ENCODE measurements at places on chromosomes 5 and 9.

- DNase-seq, result no peak
Measured at GRCh38 chr9:78009186-78009585, 22.4 kb downstream of the GNAQ start.

DNA sequence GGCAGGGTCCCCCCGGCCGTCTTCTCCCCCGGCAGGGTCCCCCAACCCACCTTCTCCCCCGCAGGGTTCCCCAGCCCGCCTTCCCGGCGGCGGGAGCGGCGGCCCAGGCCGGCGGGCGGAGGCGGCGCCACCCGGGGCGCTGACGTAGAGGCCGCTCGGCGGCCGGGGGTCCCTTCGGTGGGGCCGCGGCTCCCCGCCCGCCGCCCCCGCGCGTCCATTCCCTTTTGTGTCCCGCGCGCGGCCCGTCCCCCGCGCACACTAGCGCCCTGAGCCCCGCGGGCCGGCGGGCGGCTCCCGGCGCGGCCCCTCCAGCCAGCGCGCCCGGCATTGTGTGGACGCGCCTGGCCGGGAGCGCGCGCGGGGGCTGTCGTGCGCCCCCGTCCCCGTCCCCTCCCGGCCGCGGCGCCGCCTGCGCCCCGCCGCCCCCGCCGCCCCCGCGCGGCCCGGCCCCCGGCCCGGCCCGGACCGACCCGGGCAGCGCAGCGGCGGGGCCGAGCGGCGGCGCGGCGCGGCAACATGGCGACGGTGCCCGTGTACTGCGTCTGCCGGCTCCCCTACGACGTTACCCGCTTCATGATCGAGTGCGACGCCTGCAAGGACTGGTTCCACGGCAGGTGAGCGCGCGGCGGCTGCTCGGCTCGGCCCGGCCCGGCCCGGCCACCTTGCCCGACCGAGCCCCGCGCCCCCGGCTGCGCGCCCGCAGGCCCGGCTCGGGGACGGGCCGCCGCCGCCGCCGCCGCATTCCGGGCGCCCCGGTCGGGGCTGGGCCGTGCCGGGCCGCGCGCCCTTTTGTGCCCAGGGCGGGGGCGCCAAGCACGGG is at the start of gene PHF2:
TSS of gene PHF2 (plus strand) at position 327 of the 820 bp plus-strand sequence. CDS start at position 517, 190 bp downstream.
- no peak for DNase-seq

DNA sequence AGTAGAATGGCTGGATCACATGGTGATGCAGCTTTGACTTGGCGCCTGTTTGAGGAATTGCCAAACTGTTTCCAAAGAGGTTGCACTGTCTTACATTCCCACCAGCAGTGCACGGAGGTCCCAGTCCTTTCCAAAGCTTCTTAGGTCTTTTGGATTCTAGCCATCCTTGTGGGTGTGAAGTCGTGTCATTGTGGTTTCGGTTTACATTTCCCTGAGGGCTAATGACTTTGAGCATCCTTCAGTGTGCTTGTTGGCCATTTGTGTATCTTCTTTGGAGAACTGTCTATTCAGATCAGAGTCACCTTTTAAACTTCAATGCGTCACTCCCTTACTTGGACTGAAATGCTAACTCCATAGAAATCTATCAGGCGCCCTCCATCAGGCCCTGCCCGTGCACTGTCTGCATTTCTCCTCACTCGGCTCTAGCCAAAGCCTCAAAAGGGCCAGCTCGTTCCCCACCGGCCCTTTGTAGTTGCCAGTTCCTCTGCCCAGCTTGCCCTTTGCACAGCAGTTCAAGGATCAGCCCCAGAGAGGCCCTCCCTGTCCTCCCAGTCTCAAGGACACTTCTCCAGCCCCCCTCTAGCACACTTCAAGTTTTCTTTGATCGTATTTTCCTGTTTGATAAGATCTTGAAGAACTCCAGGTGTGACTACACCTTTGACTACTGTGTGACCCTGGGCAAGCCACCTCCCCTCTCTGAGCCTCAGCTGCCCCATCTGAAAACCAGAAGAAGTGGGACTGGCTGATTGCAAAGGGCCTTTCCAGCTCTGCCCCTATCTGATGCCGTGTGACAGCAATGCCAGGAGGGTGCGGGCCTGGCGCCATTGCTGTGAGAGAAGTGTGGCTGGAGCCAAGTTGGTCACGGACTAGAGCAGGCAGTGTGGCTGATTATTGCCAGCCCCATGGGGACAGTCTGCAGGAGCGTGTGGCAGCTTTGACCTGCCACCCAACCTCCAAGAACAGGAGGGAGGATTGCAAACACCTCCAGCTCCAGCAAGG is 5.6 kb downstream of the HRH2 start:
- DNase-seq, result no peak

- no peak for DNase-seq
Measured at GRCh38 chr5:180090769-180091546, 19.4 kb upstream of the RNF130 start.

GRCh38 chr5:109218818-109219217 is 191.0 kb downstream of the PJA2 start:
- DNase-seq, result no peak

DNA sequence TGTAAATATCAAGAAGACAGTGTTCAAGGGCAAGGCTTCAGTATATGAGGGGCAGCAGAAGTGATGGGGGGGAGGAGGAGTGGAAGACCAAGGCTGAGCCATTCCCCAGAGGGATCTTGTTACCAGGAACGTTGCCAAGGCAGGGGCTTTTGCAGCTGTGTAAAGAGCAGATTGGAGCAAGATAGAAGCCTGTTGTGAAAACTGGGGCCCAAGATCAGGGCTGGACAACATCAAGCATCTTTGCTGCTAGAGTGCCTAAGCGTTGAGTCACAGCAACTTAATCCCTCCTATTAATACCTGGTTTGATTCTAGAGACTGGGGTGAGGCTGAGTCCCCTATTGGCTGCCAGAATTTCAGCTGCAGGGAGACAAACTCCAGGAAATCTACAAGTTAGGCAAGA is 18.4 kb upstream of the ERCC6L2 start:
- no peak for DNase-seq

DNA sequence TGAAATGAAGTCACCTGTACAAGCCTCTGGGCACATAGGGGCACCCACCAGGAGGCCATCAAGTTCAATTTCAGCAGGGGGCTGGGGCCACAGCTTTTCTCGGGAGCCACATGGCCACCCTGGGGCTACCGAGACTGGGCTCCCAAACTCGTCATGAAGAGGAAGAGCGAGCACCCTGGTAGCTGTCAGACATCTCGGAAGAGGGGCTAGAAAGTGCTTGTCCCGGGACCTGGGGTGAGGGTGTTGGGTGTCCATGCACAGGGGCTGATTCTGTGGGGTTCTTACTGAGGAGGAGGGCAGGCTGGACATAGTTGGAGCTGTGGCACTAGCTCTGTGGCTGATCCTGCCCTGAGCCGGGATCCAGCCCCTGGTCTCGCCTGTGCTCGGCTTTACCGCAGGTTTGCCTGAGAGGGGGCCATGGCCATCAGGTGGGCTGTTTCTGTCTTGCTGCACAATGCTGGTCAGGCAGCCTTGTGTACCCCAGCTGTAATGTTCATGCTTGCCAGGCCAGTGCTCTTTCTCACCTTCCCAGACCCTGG is 70.3 kb downstream of the PHF2 start:
- DNase-seq, result no peak

DNA sequence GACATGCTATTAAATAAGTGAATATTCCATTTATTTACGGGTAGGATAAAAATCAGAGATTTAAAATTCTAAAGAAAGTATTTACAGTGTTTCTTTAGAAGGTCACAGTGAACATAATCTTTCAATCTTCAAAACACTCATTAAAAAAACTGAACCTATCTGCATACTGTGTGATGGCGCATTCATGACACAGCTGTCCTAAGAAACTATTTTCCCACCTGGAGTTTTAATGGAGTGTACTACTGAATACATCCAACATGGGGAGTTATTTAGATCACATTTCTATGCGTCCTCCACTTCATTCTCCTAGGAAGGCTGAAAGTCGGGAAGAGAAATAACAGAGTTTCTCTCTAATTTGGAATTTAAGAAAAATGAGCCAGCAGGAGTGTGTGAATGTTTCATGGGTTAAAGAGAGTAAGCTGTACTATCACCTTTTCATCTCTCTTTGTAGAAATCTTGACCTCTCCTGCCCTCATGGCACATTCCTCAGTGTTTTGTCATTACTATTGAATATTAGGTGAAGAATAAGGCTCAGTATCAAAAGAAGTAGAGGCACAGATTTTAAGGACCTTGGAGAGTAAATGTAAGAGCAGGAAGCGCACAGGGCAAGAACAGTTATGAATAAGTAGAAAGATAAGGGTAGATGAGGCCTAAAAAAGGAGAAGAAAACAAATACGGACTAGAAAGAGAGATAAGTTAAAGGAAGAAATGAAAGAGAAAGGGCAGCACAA is 551.2 kb upstream of the TUSC1 start:
- DNase-seq, result no peak

- no peak for DNase-seq
Measured at GRCh38 chr9:134525070-134525815, 116.4 kb upstream of the COL5A1 start.

- DNase-seq, result no peak
Measured at GRCh38 chr5:56175488-56175887, 57.6 kb downstream of the ANKRD55 start.

DNA sequence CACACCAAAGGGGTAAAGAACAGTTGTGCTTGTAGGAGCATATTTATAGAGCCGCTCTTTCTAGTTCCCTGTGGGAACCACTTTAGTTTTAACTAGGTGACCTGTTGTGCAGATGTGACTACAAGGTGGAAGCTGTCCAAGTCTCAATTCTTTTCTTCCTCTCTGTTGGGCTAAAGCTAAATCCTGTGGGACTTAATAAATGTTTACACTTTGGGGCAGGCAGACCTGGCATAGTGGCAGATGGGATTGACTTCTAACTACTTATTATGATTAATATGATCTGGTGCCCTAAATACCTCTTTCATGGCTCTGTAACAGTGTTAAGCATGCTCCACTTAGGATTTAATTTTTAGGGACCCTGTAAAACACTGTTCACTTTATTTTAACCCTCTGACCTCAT is 265.3 kb downstream of the KCTD16 start:
- no peak for DNase-seq

- DNase-seq, result no peak
Measured at GRCh38 chr5:166354332-166354731, 1937.1 kb upstream of the WWC1 start.

DNA sequence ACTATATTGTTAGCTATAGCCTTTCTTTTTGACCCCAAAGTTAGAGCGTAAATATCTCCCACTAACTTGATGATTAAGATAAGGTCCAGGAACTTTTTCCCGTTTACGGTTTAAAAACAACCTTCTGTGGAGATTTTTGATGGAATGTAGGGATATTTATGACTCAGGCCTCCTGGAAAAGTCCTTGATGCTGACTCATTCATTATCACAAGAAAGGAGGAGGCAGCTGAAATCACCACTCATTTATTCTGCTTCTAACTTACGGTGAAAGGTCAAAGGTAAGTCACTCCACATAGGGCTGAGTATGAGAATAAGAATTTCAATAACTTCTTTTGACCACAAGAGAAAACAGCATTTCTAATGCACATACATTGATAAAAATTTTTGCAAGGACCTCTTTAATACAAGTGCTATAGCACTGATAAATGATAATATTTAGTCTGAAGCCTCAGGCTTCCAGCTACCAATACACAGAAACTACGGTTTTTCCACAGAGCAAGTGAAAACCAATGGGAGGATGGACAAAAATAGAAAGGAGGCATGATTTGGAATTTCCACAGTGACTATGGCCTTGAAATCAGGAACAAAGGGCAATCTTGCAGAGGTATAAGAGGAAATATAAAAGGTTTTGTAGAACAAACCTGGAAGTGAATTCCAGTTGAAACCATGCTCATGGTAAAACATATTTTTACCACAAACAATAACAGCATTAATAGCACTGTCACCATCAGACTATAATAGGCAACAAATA is 146.5 kb downstream of the PPP2R2B start:
- DNase-seq, result no peak

DNA sequence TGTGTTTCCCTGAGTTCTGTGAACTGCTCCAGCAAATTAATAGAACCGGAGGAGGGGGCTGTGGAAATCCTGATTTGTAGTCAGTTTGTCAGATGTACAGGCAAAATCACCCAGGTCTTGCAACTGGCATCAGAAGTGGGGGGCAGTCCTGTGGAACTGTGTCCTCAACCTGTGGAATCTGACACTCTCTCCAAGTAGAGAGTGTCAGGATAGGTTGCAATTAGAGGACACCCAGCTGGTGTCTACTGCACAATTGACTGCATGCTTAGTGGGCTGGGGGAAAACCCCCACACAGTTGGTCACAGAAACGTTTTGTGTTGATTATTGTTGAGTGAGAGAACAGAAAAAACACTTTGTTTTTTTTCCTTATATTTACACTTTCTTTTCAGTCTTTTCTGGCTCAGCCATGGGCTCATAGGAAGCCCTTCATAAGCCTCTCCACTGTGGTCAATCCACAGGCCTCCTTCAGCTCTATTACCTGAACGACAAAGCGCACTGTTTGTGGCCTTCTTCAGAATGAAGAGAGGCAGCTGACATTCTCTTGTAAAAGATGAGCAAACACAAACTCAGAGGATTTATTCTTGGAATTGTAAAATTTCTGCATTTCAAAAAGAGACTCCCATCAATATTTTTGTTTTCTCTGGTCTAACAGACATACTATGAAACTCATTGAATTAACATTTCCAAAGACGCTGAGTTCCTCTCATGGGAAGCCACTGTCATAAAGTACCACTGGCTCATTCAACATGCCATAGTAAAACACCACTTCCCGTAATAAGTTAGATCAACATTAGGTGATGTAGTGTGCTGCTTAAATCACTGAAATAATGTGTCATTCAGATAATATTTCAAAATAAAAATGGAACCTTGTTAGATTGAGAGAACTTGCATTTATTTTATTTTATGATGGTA is 348.9 kb upstream of the RFX3 start:
- DNase-seq, result no peak

GRCh38 chr5:69034898-69035297 is 58.9 kb upstream of the SLC30A5 start:
- DNase-seq, result no peak

DNA sequence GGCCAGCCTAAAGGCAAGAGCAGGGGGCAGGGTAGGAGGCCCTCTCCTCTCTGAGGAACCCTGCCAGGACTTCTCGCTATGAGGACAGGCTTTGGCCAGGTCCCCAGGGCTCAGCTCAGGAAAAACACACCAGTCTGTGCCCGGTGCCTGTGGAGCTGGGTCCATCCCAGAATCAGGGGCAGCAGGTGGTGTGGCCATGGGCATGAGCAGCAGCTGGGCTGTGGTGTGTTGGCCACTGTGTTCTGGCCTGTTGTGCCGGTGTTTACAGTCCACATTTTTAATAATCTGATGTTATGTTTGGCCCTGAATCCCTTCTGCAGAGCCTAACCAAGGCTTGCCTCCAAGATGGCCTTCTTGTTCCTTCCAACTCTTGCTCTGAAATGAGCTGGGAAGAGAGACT is 77.0 kb downstream of the FGF18 start:
- DNase-seq, result no peak

GRCh38 chr9:136470792-136471469 is 11.9 kb downstream of the SEC16A start:
- DNase-seq, result no peak

DNA sequence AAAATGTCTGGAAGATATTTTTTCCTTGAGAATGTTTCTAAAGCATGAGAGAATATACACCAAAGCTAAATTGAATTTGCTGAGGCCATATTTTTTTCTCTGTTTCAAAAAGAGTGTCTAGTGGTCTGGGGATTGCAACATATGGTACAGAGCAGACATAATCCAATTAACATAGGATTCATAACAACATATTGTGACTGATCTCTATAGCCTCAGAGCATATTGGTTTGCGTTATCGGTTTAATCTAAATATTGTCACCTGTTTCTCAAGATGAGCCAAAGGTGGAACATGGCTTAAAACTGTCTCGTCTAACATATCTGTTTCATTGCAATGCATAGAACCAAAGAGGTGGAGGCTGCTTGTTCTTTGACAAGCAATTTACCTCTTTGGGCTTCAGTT is 3.9 kb downstream of the PPP3R2 start:
- DNase-seq, result no peak

GRCh38 chr5:79011219-79011836 is 26.2 kb upstream of the ARSB start:
- no peak for DNase-seq
